ENCODE measurements at places on chromosomes 2 and 18.

GRCh38 chr2:174499371-174499770, 12.5 kb upstream of the GPR155 start:
- no peak for DNase-seq

DNA sequence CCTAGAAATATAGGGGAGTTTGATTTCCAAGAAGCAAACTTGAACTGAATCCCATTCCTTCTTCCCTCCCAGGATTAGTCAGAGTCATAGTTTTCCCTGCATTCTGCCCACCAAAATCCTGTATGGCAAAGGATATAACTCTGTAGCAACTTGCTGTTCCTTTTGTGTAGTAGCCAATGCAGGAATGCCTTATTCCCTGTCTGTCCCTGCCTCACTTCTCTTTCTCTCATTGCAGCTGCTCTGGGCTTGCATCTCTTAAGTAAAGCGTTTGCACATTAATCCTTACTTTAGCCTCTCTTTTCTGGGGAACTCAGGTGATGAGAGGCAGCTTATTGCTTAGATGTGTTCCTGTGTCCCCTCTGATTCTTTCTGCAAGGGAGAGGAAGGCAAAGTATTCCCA, 333.1 kb upstream of the VWC2L start:
- DNase-seq, result no peak

GRCh38 chr2:202049840-202050239, 16.2 kb downstream of the FZD7 start:
- DNase-seq, result no peak

GRCh38 chr2:240425236-240425615, 10.2 kb upstream of the GPC1 start:
- no peak for DNase-seq

GRCh38 chr2:109242654-109243331, 113.8 kb downstream of the SH3RF3 start:
- no peak for DNase-seq

GRCh38 chr2:159154366-159154765, 132.1 kb downstream of the WDSUB1 start:
- DNase-seq, result no peak

Data from G401 (cell line).